Lung (tissue), 17 donors: ENCODE measurements at places on chromosomes 12 and 14. TPM values are rescaled to one million over a fixed set of nuclear protein-coding genes. Genes with fewer than 3 reads are reported as not detected.

GRCh38 chr12:54139019-54139418 is 49.8 kb downstream of the SMUG1 start:
- peaks cover 6% of the 10 kb centered on the region for H3K4me1 ChIP-seq
- peaks cover 3% of the 10 kb centered on the region for H3K27me3 ChIP-seq
- no peak overlapping the region for H3K4me3 ChIP-seq
- H3K36me3 ChIP-seq = no peaks in the 10 kb centered on the region
- no peak for DNase-seq

DNA sequence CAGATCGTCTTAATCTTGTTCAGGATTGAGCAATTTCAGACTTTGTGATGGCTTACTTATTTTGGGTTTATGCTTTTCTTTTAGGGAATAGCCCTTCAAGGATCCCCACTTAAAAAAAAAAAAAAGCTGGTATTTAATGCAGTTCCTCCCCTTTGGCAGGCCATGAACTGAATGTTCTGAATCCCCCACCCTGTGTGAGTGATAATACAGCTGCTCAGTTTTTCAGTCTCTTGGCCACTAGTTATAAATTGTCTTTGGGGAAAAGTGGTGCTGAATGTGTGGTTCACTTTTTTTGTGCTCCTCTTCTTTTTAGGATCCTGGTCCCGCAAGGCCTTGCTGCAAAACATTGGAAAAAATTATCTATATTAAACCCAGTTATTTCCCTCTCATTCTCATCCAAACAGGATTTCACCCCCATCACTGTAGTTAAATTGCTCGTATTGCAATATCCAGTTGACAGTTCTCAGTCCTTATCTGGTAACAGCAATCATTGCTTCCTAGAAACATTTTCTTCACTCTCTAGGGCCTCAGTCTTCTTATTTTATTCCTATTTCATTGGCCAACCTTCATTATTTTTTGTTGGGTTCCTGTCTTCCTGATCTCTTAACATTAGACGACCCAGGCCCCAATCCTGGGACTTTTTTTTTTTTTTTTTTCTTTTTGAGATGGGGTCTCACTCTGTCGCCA is 73.1 kb upstream of the PAWR start:
- H3K4me1 ChIP-seq = no peaks in the 10 kb centered on the region
- H3K27me3 ChIP-seq = no peaks in the 10 kb centered on the region
- peak; percentile 63 for DNase-seq
- no peak overlapping the region for H3K27ac ChIP-seq
- no peak overlapping the region for H3K4me3 ChIP-seq
- H3K36me3 ChIP-seq = no peaks in the 10 kb centered on the region

DLK1 gene
- total RNA-seq = 1.2 TPM

GRCh38 chr12:109519787-109520186 is 42.4 kb downstream of the UBE3B start:
- H3K4me3 ChIP-seq = no peak overlapping the region
- H3K27ac ChIP-seq = peak overlapping the region; percentile 47
- H3K4me1 ChIP-seq = no peaks in the 10 kb centered on the region
- no peak for DNase-seq
- peaks cover 68% of the 10 kb centered on the region for H3K36me3 ChIP-seq

DNA sequence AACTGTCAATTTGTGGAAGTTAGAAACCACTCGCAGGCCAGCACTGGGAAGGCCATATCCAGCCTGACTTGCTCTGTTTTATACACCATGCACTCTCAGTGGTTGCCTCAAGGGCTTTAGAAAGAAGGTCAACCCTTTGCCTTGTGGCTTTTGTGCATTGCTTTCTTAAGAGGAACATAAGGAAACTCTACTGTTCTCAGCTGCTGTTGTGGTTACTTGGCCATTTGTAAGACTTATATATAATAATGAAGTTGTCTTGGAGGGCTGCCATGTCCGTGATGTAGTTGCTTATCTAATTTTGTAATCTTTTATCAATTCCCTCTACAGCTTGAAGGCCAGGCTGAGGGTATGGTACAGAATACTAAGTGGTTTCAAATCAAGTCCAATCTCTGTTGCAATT is 637.8 kb downstream of the DIO2 start:
- no peak overlapping the region for H3K27ac ChIP-seq
- no peak overlapping the region for H3K4me3 ChIP-seq
- peak; percentile 26 for DNase-seq
- no peaks in the 10 kb centered on the region for H3K36me3 ChIP-seq

DNA sequence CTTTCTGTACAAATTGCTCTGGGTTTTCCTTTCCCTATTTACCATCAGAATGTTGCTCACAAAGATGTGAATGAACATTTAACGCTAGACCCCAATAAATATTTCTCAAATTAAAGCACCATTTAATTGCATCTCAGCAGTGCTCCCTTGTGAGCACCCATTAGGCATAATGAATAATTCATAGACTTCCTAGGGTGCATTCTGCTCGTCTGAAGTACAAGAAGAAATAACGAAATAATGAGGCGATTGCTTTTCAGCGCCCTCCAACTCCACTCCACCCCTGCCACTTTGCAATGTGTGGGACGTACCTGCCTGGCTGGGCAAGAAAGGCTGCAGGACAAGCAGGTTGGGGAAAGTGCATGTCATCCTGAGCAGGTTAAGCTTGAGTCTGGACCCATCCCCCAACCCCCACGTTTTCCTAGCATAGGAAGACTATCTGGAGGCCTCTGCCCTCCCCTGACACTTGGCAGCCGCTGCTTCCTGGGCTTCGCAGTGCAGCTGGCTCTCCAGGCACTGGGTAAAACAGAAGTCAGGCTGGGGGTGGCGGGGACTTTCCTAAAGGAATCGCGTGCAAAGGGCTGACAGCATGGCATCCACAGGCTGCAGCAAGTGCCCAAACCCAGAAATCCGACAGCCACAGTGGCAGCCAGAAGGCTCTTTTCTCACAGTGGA is 253.7 kb downstream of the DUSP6 start:
- H3K27ac ChIP-seq = no peak overlapping the region
- peaks cover 4% of the 10 kb centered on the region for H3K4me1 ChIP-seq
- no peak overlapping the region for H3K4me3 ChIP-seq

DNA sequence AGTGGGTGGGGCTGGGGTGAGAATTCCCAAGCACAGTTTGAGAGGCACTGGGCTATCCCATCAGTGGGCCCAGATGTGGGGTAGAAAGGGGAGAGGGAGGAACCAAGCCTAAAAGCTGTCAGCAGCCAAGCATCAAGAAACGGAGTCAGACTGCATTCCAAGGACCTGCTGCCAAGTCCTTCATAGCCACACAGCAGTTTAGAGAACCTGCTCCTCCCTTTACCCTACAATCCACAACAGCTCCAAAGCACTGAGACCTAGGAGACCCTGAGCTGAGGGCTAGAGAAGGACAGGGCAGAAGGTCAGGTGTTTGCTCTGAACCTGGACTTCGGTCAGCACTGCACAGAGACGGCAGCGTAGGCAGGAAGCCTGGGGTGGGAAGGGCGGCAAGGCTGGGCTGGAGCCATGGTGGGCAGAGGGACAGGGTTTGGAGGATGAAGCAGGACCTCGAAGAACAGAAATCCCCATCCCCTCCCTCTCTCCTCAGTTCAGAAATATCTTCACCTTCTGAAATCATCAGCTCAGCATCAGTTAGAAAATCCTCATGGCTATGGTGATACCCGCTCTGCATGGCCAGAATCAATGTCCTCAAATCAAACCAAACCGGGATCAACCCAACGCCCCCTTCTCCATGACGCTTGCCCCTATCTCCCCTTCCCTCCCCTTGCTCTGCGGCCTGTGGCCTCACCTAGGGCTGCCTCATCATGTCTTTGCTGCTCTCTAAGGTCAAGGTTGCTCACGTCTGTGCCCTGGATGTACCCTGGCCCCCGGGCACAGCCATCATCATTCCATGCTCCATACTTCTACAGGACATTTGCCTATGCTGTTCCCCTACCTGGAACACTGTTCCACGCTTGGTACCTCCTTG is 12.9 kb upstream of the SERPINA4 start:
- H3K4me3 ChIP-seq = no peak overlapping the region
- no peaks in the 10 kb centered on the region for H3K36me3 ChIP-seq
- no peaks in the 10 kb centered on the region for H3K4me1 ChIP-seq
- DNase-seq = no peak
- H3K27me3 ChIP-seq = no peaks in the 10 kb centered on the region

DNA sequence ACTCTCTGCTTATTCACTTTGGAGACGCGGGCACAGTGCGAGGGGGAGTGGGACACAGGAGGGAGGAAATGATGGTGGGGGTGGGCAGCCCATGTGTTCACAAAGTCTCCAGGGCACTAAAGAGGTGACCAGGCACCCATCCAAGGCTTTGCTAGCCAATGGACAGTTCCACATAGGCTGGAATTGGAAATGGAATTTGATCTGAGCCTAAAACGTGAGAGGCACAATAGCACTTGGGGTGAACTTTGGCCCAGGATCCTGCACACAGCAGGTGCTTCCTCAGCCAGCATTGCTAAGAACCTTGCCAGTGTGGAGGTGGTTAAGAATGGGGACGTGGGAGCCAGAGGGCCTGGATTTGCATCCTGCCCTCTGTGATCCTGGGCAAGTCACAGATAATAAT is 193.8 kb downstream of the CHST11 start:
- no peaks in the 10 kb centered on the region for H3K4me1 ChIP-seq
- DNase-seq = no peak
- H3K4me3 ChIP-seq = no peak overlapping the region
- H3K36me3 ChIP-seq = peaks cover 3% of the 10 kb centered on the region
- no peaks in the 10 kb centered on the region for H3K27me3 ChIP-seq

- peak; percentile 57 for DNase-seq
- peaks cover 44% of the 10 kb centered on the region for H3K36me3 ChIP-seq
- no peaks in the 10 kb centered on the region for H3K27me3 ChIP-seq
- peak overlapping the region; percentile 69 for H3K4me3 ChIP-seq
- H3K27ac ChIP-seq = peak overlapping the region; percentile 100
- H3K4me1 ChIP-seq = peaks cover 14% of the 10 kb centered on the region
Observed at GRCh38 chr14:102085948-102086708, 716 bp downstream of the HSP90AA1 start.

DNA sequence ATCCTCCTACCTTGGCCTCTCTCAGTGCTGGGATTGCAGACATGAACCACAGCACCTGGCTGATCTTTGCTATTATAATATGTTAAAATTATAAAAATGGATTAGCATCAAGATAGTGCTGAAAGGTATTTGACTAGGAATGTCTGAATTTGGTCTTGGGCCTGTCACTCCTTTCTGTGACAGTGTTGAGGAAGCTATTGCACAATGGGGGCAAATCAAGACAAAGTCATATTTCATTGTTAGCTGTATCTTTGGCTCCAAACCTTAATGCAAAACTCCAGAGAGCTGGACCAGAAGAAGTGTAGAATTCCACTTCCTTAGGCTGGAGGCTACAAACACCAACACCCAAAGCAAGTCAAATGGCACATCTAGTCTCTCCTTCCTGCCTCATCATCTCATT is 42.2 kb downstream of the ZCRB1 start:
- H3K27me3 ChIP-seq = no peaks in the 10 kb centered on the region
- peaks cover 3% of the 10 kb centered on the region for H3K4me1 ChIP-seq
- no peak overlapping the region for H3K27ac ChIP-seq
- DNase-seq = no peak

MYH6 gene
- not detected for total RNA-seq

GRCh38 chr12:114245555-114245954 is 160.4 kb downstream of the TBX5 start:
- H3K4me3 ChIP-seq = no peak overlapping the region
- no peak overlapping the region for H3K27ac ChIP-seq
- peak; percentile 19 for DNase-seq

- H3K27ac ChIP-seq = no peak overlapping the region
- no peaks in the 10 kb centered on the region for H3K27me3 ChIP-seq
- no peaks in the 10 kb centered on the region for H3K36me3 ChIP-seq
- DNase-seq = no peak
- no peak overlapping the region for H3K4me3 ChIP-seq
Observed at GRCh38 chr12:124721501-124722162, 142.0 kb downstream of the SCARB1 start.

DNA sequence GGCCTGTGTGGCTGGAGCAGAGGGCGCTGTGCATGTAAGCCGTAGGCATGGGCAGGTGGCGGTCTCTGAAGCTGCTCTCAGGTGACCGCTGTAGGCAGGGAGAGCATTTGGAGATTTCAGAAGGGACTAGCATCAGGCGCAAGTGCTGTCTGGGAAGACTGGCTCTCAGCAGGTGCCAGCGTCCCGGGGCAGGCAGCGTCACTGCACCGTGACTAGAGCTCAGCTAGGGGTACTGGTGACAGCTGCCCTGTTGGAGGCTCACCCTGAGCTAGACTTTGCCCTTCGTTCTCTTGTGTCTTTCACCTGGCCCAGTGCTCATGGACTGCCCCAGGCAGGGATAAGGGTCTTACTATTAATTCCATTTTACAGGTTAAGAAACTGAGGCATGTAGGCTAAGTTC is 78.9 kb downstream of the DDX51 start:
- no peak overlapping the region for H3K4me3 ChIP-seq
- peaks cover 76% of the 10 kb centered on the region for H3K36me3 ChIP-seq
- H3K27ac ChIP-seq = no peak overlapping the region
- no peaks in the 10 kb centered on the region for H3K27me3 ChIP-seq

GRCh38 chr12:123992118-123992825 is 19.3 kb downstream of the ZNF664 start:
- peaks cover 9% of the 10 kb centered on the region for H3K4me1 ChIP-seq
- no peaks in the 10 kb centered on the region for H3K27me3 ChIP-seq
- H3K4me3 ChIP-seq = no peak overlapping the region

DNA sequence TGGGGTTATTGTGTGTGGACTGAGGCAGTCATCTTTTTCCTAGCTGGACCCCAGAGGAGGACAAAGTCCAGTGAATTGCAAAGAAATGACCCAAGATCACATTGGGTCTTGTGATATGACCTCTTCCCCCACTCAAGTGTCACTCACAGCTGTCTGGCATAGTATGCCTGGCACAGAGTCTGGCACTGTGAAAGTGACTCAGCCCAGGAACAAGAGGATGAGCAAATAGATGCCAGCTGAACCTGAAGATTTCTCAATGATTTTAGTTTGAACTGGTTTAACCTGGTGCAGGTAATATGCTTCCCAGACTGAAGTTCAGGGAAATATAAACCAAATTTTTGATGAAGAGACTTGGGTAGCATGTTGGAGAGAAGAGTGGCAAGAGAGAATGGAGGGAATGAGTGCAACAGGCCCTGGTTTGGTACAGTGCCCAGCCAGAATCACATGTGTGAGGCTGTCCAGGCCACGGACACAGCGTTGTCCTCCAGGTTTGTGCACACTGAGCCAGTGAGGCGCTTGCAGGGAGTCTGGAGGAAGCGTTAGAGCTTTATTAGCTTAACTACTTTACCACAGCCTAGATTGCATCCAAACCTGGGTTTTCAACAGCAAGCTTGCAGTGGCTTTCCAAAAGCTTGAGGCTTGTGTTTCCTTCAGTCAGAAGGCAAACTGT is 332.9 kb downstream of the NUAK1 start:
- no peak overlapping the region for H3K4me3 ChIP-seq
- no peak overlapping the region for H3K27ac ChIP-seq
- no peaks in the 10 kb centered on the region for H3K4me1 ChIP-seq
- no peaks in the 10 kb centered on the region for H3K36me3 ChIP-seq
- no peak for DNase-seq
- no peaks in the 10 kb centered on the region for H3K27me3 ChIP-seq

- no peak overlapping the region for H3K27ac ChIP-seq
- no peak overlapping the region for H3K4me3 ChIP-seq
- no peaks in the 10 kb centered on the region for H3K4me1 ChIP-seq
- peaks cover 2% of the 10 kb centered on the region for H3K27me3 ChIP-seq
Observed at GRCh38 chr12:2690348-2691005, 104.3 kb upstream of the FKBP4 start.
